Cerebellar nuclear complex (tissue), 1 donor: ENCODE measurements at places on chromosomes 3 and 15.

- no peak for DNase-seq
These were observed 23.6 kb upstream of the KLF13 start for GRCh38 chr15:31302778-31303725.

DNA sequence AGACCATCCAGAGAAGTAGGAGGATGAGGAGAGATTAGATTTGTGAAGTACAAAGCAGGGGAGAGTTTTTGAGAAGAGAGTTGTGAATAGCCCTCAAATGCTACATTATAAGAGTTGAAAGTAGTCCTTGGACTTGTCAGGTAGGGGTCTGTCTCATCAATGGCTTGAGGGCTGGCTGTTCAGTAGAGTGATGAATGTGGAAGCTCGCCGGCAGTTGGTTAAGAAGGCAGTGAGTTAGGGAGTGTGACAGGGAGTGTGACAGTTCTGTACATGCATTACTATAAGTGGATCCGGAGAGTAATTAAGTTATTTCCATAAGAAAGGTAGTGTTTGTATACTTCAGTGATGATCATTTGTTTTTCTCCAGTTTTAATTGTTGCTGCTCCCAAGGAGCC lies 32.5 kb downstream of the SLMAP start:
- DNase-seq: no peak

DNA sequence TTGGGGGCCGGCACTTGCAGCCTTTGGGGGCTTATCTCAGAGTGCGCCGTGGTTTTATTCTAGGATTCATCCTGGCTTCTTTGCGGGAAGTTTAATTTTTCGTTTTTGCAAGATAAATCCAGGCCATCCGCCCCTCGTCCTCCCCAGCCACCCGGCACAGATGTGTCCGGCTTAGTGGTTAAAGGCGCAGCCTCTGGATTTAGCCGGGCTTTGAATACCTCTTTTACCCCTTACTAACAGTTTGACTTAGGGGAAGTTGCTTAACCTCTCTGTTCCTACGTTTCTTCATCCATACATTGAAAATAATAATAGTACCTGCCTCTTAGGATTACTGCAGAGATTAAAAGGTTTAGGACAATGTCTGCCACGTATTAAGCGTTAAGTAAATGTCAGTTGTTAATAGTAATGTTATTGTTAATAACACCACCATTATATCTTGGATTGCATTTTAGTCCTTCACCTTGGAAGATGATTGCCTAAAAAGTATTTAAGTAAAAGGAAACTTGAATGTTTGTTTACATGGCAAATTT lies 714 bp downstream of the ECT2 start:
- DNase-seq: no peak

- no peak for DNase-seq
These were observed 27.3 kb downstream of the CEP19 start for GRCh38 chr3:196684548-196685407.

DNA sequence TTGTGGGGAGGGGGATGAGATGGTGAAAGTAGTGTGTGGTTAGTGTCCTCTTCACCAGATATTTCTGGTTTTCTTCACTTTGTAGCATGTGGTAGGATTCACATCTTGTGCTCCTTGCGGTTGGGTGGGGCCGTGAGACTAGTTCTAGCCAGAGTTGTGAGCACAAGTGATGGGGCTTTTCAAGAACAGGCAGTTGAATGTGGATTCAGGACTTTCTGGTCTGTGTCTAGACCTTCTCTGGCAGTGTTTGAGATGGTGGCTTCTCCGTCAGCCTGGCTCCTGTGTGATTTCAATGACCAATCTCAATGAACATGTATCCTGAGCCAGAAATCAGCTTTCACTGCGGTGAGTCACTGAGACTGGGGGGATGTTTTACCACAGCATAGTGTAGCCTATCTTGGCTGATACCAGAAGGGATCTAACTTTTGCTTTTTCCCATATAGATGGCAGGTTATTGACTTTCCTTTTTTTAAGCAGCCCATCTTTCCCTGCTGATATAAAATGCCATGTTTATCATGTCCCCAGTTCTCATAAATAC lies 82.6 kb downstream of the RPLP1 start:
- no peak for DNase-seq

- no peak for DNase-seq
These were observed 28.6 kb downstream of the PLEKHO2 start for GRCh38 chr15:64870353-64870752.

DNA sequence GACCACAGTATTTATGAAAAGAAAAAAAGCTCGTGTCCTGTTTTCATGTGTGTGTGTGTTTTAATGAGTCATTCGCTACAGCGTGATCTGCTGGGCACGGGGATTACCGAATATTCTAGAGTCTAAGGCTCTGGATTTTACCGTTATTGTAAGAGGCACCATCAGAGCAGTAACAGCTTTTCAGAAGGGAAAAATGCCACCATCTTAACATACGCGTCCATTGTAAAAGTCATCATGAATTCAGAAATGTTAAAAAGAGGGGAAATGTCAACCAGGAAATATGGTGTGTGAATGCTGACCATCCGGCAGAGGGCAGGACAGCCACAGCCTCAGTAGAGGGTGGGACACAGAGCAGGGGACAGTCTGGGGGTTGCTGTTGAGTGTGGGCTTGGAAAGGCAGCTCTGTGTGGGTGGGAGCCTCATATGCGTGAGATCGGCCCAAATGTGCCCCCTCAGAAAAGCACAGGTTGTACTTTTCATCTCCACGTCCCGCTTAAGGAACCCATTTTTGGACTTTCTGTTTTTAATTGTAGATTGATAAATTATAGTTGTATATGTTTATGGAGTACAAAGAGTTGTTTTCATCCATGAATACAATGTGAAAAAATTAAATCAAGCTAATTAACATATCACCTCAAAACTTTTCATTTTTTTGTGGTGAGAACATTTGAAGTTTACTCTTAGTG lies 69.6 kb downstream of the ASB7 start:
- DNase-seq: no peak

- no peak for DNase-seq
These were observed 21.8 kb downstream of the GREM1 start for GRCh38 chr15:32739522-32740063.

DNA sequence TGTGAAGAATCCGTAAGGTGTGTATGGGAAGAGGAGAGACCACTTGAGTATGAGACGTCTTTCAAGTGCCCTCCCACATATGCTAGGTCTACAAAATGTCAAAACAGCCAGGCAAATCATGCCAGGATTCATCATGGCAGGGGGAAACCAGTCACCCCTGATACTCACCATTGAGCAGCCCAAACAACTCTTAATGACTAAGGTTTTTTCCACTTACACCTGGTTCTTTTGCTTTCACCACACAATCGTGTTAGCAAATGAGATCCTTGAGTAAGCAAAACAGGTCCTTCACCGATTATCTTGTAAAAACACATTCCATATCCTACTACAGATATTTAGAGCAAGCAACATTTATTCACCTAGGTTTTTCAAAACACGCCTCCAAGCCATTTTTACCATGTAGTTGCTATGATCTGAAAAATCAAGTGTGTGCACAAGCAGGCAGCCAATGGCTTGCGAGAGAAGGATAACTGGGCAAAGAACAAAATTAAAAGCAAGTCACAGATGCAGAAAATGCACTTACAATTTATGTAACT lies 177.5 kb upstream of the LPP start:
- DNase-seq: no peak

- no peak for DNase-seq
These were observed 138.1 kb downstream of the TMCO5A start for GRCh38 chr15:38072348-38073177.

GRCh38 chr3:81245043-81245442 lies 516.4 kb downstream of the GBE1 start:
- no peak for DNase-seq

DNA sequence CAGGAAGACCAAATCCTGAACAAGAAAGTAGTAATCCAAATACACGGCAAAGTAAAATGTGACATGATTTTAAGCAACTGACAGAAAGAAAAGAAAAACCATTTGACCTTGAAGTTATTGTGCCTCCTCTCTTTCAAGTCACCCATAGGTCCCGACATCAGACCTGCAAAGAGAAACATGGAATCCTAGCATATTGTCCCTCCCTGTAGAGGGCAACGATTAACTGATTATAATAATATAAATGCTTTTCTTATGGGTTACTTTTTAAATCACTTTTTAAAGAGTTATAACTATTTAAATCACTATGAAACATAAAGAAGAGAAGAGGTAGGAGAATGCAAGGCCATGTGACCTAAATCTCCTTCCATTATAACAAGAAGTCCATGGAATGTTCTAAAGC lies 143.2 kb upstream of the LIPC start:
- DNase-seq: no peak

DNA sequence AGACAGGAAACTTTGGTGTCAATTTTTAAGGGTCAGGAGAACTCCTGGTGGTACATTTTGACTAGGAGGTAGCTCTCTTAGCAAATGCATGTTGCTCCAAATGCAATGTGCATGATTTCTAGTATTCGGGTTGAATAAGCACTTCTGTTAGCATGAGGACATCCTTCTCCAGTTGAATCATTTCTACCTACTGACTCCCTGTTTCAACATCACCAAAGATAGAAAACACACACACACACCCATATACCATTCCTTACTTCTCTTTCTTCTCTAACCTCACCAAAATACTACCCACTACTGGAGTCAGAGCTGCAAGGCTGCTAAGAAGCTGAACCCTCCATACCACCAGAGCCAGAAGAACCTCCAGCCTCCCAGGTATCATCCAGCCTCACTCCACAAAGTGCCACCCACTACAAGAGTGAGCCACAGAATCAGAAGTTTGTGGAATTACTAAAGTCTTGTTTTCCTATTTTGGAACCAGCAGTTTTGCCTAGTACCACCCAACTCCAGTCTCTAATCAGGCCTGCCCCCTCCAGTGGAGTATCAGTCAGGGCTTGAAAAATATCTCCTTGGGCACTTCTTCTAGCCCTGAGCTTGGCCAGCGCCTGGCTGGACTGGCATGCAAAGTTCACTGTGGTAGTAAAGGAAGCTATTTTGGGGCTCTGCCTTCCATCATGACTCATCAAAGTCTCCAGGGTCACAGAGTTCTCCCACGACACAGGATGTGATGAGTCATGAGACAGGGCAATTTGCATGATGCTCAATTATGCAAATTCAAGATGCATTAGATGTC lies 110.3 kb downstream of the CYP19A1 start:
- DNase-seq: no peak

DNA sequence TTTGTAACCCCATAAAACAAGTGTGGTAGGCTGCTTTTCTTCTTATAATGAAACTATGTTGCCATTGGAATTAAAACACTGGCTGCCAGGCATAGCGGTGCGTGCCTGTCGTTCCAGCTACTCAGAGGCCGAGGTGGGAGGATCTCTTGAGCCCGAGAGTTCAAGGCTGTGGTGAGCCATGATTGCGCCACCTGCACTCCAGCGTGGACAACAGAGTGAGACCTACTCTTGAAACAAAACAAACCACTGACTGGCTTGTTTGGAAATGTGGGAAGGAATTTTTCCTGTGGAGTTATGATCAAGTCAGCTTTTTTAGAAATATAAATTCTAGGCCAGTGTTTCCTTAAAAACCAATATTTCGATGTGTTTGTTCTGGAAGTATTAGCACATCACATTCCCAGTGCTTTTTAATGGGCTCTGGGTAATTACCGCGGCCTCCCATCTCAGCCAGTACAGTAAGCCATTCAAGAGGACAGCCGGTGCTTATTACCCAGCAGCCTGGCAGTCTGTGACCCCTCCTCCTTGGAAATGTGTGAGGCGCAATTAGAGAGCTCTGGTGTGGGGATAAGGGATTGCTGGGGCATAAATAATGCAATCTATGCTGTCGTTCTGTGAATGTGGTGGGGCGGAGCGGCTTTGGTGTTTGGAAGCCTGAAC lies 58.3 kb upstream of the TRAK1 start:
- DNase-seq: peak; percentile 63

GRCh38 chr15:64045101-64045435 lies 1.2 kb downstream of the DAPK2 start:
- DNase-seq: no peak
